Myocyte (in vitro differentiated cells): ENCODE measurements at places on chromosomes 13 and 19.

- DNase-seq: no peak
Observed at GRCh38 chr19:53007200-53007599, 6.5 kb upstream of the ERVV-1 start.

- no peak for DNase-seq
Observed at GRCh38 chr19:45553464-45553863, 31.1 kb downstream of the OPA3 start.

- DNase-seq: no peak
Observed at GRCh38 chr19:46460981-46461380, 10.4 kb downstream of the PNMA8A start.

- DNase-seq: peak; percentile 33
Observed at GRCh38 chr19:7337380-7338194, 11.2 kb upstream of the ARHGEF18 start.

DNA sequence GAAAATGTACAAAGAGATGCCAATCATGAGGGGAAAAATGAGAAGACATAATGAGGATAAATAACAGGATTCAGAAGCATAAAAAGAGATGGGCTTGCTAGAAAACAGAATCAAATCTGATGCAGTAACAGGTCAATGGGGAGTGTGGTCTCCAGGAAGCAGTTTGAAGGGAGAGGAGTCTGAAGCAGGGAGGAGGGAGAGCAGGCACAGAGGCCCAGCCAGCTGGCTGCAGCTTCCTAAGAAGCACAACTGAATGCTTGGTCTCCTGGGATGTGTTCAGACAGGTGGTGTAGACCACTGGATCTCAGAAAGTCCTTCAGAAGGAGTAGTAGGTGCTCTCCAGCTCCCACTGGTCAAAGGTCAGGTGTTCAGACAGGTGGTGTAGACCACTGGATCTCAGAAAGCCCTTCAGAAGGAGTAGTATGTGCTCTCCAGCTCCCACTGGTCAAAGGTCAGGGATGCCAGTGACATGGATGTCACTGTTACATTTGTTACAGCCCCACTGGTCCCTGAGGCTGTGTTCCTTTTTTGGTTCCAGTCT, 68.3 kb upstream of the UBAC2 start:
- DNase-seq: peak; percentile 75
